Type B pancreatic cell (in vitro differentiated cells): ENCODE measurements at places on chromosomes 11 and 22.

- DNase-seq: no peak
Measured at GRCh38 chr22:34879001-34879400, 187.0 kb upstream of the ISX start.

GRCh38 chr11:46160100-46160499 is 38.8 kb upstream of the PHF21A start:
- no peak for DNase-seq

- no peak for DNase-seq
Measured at GRCh38 chr11:70448983-70449567, 50.7 kb downstream of the CTTN start.

DNA sequence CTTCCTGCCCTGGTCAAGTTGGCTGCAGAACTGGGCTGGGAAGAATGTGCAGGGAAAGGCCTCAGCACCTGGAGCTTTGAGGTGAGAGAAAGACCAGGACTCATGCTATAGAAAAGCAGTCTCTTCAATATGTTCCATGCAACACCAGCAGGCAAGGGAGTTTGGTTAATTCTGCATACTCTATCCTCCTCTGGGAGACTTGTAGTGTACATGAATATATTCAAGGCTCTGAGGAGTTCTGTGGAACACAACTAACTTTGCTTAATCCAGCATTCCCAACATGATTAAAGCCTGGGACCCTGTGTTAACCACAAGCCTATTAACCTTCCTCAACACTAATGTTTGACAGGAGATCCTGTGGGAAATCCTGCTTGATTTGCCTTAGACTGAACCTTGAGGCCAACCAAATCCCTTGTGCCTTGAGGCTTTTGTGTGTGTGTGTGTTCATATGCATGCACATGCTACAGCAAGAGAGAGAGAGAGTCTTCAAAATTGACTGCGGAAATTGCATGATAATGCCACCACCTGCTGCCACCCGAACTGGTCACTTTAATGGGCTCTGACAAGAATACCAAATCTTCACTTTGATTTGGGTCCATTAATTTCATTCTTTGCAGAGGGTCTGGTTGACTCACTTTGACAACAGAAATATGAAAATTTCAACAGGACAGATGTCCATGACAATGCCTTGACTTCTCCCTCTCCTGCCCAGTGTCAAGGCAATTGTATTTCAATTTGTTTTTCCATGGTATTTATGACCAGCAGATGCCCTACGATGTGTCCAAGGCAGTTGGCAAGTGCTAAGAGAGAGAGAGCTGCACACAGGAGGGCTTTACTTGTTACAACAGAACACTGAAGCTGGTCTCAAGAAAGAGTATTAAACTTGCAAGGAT is 238.2 kb upstream of the ZBED5 start:
- no peak for DNase-seq

DNA sequence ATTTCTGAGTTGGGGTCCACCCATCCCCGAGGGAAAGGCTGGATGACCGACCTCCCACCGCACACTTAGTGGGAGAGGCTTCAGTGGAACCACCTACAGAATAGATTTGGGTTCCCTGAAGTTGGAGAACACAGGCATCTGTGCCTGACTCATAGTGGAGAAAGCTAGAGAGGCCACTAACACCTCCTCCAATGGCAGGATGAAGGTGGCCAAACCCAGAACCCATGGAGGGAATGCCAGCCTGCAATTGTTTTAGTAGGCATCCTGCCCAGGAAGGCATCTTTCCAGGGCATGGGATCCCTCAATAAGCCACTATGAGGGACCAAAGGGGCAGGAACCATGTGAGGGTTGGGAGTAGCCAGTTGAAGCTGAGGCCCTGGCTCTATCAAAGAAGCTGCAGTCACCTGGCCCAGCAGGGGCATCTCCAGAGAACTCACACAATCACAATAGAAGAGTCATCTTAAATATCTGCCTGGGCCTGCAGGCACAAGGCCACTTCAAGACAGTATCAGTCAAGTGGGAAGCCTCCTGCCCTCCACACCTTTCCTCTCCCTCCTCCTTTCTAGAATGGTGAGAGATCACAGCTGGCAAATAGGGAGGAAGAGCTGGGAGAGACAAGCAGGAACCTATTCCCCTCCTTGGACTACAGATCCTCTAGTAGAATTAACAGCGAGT is 124.1 kb upstream of the CSNK2A3 start:
- DNase-seq: no peak

DNA sequence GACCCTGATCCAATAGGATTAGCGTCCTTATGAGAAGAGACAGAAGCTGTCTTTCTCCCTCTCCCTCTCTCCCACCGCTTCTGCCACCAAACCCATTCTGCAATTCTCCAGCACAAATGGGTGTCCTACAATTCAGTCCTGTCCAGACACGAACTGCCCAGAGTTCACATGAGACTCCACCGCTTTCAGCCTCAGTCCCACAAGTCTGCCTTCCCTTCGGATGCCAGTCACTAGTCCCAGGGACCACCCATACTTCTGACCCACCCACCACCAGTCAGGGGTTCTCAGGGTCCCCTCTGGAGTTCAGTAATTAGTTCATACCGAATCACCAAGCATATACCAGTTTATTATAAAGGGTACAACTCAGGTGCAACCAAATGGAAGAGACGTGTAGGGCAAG is 73.6 kb downstream of the TRIM29 start:
- DNase-seq: peak; percentile 34

DNA sequence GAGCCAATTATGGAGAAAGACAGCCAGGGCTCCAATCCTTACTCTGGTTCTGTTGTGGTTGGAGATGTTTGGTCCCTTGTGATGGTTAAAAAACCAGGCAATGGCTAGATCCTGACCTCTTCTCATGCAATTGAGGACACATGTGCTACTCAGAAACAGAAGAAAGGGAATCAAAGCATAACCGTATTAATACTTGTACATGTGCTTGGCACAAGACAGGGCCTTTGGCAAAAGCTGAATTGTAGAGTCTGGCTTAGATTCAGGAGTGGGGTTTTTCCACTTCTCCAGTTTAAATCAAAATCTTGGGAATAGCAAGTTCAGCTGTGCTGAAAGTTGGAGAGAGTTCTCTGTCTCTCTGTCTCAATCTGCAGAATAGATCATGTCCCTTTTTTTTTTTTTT is 80.1 kb upstream of the E2F8 start:
- no peak for DNase-seq

DNA sequence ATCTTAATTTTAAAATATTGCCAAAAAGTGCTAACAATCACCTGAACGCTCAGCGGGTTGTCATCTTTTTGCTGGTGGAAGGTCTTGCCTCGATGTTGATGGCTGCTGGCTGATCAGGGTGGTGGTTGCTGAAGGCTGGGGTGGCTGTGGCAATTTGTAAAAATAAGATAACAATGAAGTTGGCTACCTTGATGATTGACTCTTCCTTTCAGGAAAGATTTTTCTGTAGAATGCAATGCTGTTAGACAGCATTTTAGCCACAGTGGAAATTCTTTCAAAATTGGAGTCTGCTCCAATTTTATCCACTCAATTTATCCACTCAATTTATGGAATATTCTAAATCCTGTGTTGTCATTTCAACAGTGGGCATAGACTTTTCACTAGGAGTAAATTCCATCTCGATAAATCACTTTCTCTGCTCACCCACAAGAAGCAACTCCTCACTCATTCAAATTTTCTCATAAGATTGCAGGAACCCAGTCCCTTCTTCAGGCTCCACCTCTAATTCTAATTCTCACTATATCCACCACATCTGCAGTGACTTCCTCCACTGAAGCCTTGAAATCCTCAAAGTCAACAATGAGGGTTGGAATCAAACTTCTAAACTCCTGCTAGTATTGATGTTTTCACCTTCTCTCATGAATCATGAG is 78.8 kb downstream of the LINC01488 start:
- no peak for DNase-seq

- no peak for DNase-seq
Measured at GRCh38 chr22:45787759-45788158, 116.1 kb downstream of the ATXN10 start.
